ENCODE measurements at places on chromosomes 7 and 10.

DNA sequence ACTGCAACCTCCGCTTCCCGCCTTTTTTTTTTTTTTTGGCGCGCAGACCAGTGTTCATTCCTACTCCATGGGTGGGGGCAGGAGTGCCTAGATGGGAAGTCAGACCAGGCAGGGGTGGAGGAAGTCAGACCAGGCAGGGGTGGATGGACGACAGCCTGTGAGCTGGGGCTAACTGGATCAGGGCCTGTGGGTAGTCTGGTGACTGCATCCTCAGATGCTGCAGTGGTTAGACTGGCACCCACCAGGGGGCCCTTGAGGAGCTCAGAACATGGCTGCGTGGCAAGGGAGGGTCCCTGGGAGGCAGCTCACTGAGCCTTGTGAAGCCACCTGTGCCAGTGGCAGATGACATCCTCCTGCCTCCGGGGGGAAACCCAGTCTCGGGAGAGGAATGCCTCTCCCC, 35.1 kb downstream of the RCC1L start:
- no peak for DNase-seq

- DNase-seq = no peak
Observed at GRCh38 chr10:69572159-69573055, 815 bp downstream of the NEUROG3 start.

- DNase-seq = no peak
Observed at GRCh38 chr10:122847782-122848604, 2.3 kb upstream of the CUZD1 start.

DNA sequence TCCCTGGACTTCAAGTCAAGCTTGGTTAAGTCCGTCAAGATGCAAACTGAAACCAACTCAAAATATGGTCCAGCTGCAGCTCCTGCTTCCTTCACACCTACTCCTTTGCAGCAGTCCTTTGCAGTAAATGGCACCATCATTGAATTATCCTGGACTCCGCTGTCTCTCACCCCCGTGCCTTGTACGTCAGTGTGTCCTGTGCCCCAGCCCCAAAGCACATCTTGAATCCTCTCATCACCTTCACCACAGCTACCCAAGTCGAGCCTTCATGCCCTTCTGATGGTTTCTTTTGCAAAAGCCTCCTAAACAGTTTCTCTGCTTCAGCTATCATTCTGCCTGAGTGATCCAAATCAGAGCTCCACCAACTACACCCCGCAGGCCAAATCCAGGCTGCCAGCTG, 88.4 kb upstream of the LEP start:
- no peak for DNase-seq

GRCh38 chr10:73873142-73873837, 1.1 kb downstream of the CAMK2G start:
- DNase-seq = no peak

GRCh38 chr10:86632951-86633350, 21.4 kb upstream of the OPN4 start:
- DNase-seq = no peak
